ENCODE measurements at places on chromosomes 13 and 19. TPM values are rescaled to one million over a fixed set of nuclear protein-coding genes. Genes with fewer than 3 reads are reported as not detected.
A peak's percentile ranks its signal among the peaks of the same experiment; 100 is the strongest.

DNA sequence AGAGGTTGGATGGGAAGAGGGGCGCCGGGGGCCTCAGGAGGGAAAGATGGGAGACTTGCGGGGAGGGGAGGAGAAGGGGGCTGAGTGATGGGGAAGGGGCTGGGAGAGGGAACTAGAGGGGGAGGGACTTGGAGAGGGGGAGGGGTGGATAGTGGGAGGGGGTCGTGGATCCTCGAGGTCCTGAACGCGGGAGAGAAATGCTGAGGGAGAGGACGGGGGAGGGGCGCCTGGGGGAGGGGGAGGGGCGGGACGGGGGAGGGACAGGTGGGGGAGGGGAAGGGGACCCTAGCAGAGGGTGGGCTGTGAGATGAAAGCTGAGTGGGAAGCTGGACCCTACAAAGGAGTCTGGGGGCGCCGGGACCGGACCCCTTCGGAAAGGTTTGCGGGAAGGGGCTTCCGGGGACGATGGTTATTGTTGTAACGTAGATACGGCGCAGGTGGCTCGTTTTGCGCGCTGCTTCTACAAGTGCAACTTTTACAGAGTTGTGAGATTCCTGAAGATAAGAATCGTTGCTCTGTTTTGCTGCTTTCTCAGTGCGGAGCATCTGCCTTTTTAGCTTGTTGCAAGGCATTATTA lies 418 bp downstream of the ZNF444 start:
- no peak for DNase-seq
- peak overlapping the region; percentile 67 for H3K4me3 ChIP-seq
- H3K27ac ChIP-seq = peak overlapping the region; percentile 92

DNA sequence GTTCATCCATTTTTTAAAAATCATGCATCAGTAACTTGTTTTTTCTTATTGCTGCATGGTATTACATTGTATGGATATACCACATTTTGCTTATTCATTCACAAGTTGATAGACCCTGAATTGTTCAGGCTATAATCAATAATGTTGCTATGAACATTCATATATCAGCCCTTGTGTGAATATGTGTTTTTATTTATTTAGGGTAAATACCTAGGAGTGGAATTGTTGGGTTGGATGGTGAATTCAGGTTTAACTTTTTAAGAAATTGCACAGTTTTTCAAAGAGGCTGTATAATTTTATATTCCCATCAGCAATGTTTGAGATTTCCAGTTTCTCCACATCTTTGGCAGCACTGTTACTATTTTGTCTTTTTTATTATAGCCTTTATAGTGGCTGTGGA lies 82.1 kb downstream of the URI1 start:
- H3K4me3 ChIP-seq = no peak overlapping the region
- DNase-seq = no peak
- H3K4me1 ChIP-seq = no peaks in the 10 kb centered on the region
- H3K27ac ChIP-seq = no peak overlapping the region
- H3K27me3 ChIP-seq = no peaks in the 10 kb centered on the region

CDC34 gene
- 69.8 TPM for polyA plus RNA-seq

- peaks cover 46% of the 10 kb centered on the region for H3K36me3 ChIP-seq
- no peak for DNase-seq
- H3K27me3 ChIP-seq = no peaks in the 10 kb centered on the region
- no peak overlapping the region for H3K4me3 ChIP-seq
These were observed 15.0 kb downstream of the NUFIP1 start for GRCh38 chr13:44974056-44974793.

- peaks cover 9% of the 10 kb centered on the region for H3K36me3 ChIP-seq
- H3K4me3 ChIP-seq = no peak overlapping the region
- H3K27me3 ChIP-seq = no peaks in the 10 kb centered on the region
These were observed 13.8 kb downstream of the SPINT2 start for GRCh38 chr19:38277969-38278680.

DNA sequence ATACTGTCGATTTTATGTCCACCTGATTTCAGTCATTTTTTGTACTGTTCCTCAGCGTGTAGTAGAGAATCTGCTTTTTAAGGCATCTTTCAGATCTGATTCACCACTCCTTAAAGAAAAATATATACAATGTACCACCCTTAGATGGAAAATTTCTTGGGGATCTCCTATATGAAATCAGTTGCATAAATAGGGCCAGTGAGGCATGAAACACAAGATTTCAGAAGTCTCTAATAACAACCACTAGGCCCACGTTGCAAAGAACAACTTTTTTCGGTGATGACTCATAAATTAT lies 1.4 kb downstream of the USP12 start:
- H3K27ac ChIP-seq = peak overlapping the region; percentile 90
- H3K4me3 ChIP-seq = peak overlapping the region; percentile 80
- no peak for DNase-seq
- H3K4me1 ChIP-seq = peaks cover 15% of the 10 kb centered on the region
- no peaks in the 10 kb centered on the region for H3K36me3 ChIP-seq

POSTN gene
- polyA plus RNA-seq = 343 TPM

IGSF23 gene
- 11.5 TPM for polyA plus RNA-seq

PSG1 gene
- polyA plus RNA-seq = 0.06 TPM

ZNF525 gene
- 15.4 TPM for polyA plus RNA-seq

DNA sequence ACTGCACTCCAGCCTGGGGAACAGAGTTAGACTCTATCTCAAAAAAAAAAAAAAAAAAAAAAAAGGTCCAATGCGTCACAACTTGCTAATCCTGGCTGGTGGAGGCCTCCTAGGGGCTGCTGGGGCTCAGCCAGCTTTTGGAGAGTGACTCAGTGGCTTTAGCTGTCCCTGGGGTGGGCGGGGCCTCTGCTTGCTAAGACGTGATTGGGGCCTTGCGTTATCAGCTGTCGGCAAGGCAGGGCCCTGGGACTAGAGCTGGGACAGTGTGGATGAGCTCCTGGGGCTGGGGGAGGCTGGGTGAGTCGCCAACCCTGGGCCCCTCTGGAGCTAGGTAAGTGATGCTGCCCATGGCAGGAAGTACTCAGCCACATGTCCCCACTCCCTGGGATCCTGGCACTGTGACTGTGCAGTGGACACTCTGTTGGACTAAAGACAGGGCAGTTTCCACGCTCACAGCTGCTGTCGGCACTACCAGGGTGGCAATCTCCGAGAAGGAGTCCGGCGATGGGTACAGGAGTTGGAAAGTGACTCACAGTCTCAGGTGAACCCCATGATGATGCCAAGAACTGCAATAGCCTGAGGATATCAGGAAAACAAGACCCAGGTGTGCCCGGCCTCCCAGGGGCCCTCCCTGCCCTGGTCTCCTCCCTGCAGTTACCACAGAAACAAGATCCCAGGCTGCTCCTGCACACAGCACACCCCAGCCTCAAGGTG lies 32.2 kb downstream of the F2RL3 start:
- no peaks in the 10 kb centered on the region for H3K36me3 ChIP-seq
- DNase-seq = no peak
- H3K27me3 ChIP-seq = no peaks in the 10 kb centered on the region
- H3K4me1 ChIP-seq = no peaks in the 10 kb centered on the region

DNA sequence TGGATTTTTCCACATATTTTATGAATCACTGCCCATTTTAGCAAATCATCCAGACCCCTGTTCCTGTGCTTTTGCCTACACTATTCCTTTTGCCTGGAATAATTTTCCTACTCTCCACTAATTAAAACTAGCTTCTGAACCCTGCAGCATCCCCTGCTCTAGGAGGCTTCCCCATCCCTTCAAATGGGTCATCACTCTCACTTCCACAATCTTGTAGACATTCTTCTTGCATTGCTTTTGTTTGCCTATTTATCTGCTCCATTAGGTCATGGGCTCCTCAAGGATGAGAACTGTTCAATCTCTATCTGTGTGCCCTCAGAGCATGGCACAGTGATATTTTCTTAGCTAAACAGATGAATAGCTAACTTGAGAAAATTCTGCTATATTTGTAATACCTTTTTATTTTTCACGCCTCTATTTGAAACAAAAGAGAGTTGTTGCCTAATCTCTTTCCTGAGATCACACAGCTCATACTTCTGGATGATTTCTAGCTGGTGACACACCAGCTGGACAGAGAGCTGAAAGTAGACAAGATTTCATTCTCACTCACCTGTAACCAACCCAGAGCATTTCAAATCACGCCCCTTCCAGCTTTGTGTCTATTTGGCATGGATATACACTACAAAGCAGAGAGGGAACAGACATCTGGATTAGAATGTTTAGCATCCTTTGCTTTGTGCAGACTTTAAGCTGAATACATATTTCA lies 466.0 kb downstream of the FOXO1 start:
- no peaks in the 10 kb centered on the region for H3K27me3 ChIP-seq
- no peak for DNase-seq
- H3K27ac ChIP-seq = no peak overlapping the region

- no peak overlapping the region for H3K27ac ChIP-seq
- H3K4me3 ChIP-seq = no peak overlapping the region
- H3K4me1 ChIP-seq = peaks cover 16% of the 10 kb centered on the region
- peaks cover 91% of the 10 kb centered on the region for H3K27me3 ChIP-seq
These were observed 2.2 kb upstream of the IL11 start for GRCh38 chr19:55372316-55373081.

Measured in large intestine (tissue), 12 donors.